ENCODE measurements at places on chromosomes 7 and 10. TPM values are rescaled to one million over a fixed set of nuclear protein-coding genes. Genes with fewer than 3 reads are reported as not detected.

- DNase-seq = peak; percentile 89
Observed at GRCh38 chr10:124092860-124093773, at the start of gene CHST15. CHST15 (minus strand) TSS chr10:124093598; CDS start chr10:124046212, 47,386 bp downstream.

DNA sequence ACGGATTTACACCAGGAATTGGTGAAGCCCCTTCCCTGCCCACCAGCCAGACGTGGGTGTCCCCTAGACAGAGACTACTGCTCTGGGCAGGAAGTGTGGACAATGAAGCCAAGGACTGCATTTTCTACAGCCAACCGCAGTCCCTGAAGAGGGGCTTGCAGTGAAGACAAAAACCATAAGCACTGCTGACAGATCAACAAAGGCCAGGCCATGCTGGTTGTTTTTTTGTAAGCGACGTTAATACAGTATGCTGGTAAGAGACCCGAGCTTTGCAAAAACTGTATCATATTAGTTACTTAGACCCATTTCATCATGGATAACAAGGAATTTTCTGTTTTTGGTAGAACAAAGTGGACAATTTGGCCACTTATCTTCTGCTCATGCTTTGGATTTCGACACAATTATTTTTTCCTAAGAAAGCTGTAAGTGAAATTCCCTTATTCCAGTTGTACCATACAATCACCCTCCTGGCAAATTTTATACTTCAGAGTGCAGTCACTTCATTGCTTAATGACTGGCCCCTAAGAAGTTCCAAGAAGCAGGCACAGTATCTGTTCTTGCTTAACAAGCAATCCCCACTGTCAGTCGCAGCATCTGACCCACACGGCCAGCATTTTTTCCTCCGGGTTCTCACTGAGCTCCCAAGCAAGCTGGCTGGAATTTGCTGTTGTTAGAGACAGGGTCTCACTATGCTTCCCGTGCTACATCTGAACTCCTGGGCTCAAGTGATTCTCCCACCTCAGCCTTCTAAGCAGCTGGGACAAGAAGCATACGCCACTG is 163.5 kb downstream of the PARD3 start:
- no peak for DNase-seq

GRCh38 chr7:144969787-144970186 is 133.9 kb upstream of the TPK1 start:
- DNase-seq = no peak

- no peak for DNase-seq
Observed at GRCh38 chr10:7942859-7943258, 111.6 kb upstream of the GATA3 start.

- no peak for DNase-seq
Observed at GRCh38 chr10:59585046-59585700, 124.5 kb downstream of the SLC16A9 start.

ANKRD61 gene
- total RNA-seq = not detected

GRCh38 chr7:52406808-52407207 is 628.6 kb upstream of the POM121L12 start:
- DNase-seq = no peak

TRPV5 gene
- not detected for total RNA-seq

GRCh38 chr10:12308736-12309375 is 40.5 kb upstream of the CAMK1D start:
- no peak for DNase-seq

GRCh38 chr10:96789571-96790108 is 42.5 kb upstream of the LCOR start:
- DNase-seq = no peak

DNA sequence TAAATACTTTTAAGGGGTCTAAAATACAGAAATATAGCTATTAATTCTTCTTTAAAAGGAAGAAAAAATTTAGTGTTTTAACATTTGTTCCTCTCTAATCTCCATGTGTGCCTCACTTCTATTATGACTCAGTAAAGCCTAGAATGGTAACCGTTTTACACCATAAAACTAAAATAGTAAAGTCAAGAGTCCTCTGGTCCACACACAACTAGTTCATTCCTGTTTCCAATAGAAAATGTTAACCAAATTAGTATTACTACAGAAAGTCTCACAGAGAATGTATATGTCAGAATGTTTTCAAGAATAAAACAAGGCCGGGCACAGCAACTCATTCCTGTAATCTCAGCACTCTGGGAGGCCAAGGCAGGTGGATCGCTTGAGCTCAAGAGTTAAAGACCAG is 55.8 kb downstream of the CNOT4 start:
- DNase-seq = no peak

DNA sequence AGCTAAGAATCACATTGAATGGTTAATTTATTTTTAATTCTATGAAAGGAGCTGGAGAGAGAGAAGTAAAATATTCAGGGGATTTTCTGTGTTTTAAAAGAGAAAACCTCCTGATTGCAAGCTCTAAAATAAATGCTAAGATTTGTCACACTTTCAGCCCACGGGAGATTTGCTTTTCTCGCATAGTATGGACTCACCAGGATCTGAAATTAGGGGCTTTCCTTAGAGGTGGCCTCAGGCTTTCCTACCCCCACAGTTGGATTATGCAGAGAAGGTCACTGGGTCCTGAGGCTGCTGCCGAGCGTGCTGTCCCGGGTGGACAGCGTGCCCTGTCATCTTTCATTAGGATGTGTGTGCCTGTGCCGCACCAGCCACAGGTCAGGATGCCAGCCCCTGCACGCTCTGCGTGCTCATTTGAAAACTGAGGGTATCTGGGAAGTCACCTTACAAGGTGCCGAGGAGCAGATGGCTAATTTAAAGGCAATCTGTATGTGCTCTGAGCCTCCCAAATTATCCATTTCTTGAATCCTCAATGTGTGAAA is 258.8 kb downstream of the CELF2 start:
- DNase-seq = no peak

All from sigmoid colon (tissue), 7 donors.